ENCODE measurements at places on chromosomes 12 and 14.

DNA sequence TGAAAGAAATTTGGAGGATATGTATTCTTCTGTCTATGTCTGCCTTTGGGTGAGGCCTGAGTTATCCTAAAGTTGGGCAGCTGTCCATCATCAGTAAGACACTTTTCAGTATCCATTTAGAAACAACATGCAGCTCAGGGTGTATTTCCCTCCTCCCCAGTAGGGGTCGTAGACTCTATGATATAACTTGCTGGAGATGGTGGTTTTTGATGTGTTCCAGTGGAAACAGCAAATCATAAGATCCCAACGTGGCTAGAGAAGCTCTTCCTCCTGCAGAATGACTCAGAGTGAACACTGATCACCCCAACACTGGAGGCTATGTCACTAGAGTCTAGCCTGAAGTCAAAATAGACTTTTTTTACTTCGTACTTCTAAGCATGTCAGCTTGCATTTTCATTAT lies 331.6 kb upstream of the STXBP6 start:
- DNase-seq: no peak

DNA sequence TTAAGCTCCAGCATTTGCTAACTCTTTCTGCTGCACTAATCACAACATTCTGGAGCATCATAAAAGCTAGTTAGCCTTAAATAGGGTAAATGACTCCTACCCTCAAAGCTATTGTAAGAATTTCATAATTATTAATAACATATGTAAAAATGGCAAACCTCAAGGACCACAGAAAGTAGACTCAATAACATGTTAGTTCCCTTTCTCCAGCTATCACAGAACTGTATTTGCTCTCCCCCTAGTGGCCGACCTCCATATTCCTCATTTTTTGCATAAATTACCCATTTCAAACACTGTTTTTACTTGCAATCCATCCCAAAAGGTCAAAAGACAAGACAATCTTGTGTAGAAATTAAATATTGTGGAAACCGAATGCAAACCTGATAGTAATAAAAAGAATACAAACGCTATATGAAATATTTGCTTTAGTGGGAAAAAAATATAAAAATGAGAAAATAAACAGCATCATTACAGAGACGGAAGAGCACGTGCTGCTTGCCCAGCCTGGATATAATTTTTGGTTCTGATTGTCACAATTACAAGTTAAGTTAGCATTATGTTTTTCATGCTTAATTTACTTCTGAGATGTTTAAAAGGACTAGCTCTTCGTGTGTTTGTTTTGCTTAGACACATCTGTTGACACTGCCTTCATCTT lies 97.9 kb downstream of the RERGL start:
- DNase-seq: peak; percentile 43

GRCh38 chr12:120588948-120589930 lies 8.0 kb upstream of the POP5 start:
- no peak for DNase-seq

DNA sequence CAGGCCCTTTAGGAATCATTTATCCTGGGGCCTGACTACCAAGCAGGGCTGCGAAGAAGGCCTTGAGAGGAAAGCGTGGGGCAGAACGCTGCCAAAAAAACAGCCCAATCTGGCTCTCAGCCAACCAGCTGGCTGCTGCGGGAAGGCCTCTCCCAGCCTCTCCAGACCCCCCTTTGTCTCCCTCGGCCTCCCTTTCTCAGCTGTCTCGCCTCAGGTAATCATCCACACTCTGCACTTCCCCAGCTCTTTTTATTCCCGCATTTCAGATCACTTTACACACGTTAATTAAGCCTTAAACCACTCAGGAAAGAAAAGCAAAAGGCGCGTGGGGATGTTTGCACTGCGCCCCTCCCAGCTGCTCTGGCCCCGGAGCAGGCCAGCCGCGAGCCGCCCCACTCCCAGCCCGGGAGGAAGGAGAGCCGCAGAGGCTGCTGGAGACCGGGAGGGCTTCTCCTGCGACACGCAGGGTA lies 208.2 kb upstream of the FOXN3 start:
- no peak for DNase-seq

DNA sequence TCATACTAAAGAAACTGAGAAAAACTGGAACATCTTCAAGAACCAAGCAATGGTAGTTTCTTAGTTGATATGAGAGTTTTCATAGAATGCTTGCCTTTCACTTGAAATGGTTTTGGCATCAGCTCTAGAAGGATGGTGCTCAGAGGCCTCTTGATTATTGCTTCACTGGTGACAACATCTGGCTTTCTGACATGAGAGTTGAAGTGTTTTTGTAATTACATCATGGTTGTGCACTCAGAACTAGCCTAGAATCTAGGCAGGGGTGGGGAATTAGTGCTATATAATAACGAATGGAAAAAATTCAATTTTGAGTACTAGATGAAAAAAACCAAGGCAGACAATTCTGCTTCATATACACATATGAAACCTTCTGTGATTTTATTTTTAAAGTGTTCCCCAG lies 172.8 kb upstream of the LMNTD1 start:
- no peak for DNase-seq

- DNase-seq: no peak
Observed at GRCh38 chr14:104367866-104368750, 211.5 kb upstream of the C14orf180 start.

Data from activated CD4-positive, alpha-beta T cell treated with anti-CD3 and anti-CD28 coated beads, Interleukin-2, Interleukin-4, amounts not matched to agents 100 ng/mL and 50 ng/mL, durations not matched to agents 16 hours and 8 hours (primary cell).